ENCODE measurements at places on chromosomes 3 and 15. TPM values are rescaled to one million over a fixed set of nuclear protein-coding genes. Genes with fewer than 3 reads are reported as not detected.

GRCh38 chr3:33441225-33441976 is 1.2 kb upstream of the UBP1 start:
- H3K27ac ChIP-seq: peak overlapping the region; percentile 95
- H3K36me3 ChIP-seq: no peaks in the 10 kb centered on the region
- peaks cover 10% of the 10 kb centered on the region for H3K4me1 ChIP-seq
- H3K27me3 ChIP-seq: no peaks in the 10 kb centered on the region
- peak; percentile 54 for DNase-seq

DNA sequence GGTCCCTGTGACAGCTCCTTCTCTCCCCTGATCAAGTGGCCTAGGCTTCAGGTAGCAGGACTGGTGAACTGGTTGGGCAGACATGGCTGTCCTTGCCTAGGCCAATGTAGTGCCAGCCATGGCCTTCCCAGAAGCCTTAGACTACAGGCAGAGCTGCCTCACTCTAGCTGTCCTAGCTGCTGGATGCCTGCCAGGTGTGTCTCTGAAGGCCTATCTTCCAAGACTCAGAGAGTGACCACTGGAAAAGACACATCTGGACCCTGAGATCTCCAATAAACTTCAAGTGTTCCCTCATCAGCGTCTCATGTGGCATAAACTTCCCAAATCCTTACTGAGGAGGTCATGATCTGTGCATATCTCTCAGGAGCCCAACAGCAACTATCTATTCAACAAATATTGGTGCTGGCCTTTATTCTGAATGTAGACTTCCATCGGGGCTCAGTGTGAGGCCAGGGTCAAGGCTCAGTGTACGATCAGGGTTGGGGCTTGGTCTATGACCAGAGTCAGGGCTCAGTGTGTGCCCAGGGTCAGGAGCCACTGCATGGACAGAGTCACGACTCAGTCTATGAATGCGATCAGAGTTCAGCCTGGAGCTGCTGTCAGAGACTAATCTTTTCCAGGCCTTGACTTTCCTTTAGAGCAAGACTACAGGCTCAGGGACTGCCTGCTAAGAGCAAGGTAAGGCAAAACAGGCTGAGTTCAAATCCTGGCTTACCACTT is 36.5 kb upstream of the INSYN1 start:
- no peaks in the 10 kb centered on the region for H3K4me1 ChIP-seq
- no peak overlapping the region for H3K4me3 ChIP-seq
- no peaks in the 10 kb centered on the region for H3K27me3 ChIP-seq
- no peaks in the 10 kb centered on the region for H3K36me3 ChIP-seq
- DNase-seq: no peak

DNA sequence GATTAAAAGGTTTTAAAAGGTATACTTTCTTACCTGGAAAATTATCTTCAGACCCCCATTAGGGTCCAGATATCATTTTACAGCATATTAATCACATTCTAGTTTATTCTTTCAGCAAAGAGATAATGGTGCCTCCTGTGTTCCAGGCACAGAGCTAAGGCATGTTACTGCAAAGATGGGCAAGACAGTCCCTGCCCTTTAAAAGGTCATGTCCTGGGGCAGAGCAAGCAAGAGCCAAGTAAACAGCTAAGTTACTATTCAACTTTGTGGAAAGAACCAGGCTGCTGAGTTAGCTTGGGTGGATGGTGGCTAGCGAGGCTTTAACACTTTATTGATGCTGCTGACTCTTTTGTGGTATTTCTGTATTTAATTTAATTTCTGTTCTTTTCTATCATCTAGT is 75.0 kb downstream of the LRRC28 start:
- H3K36me3 ChIP-seq: no peaks in the 10 kb centered on the region
- DNase-seq: no peak
- H3K4me1 ChIP-seq: no peaks in the 10 kb centered on the region
- peak overlapping the region; percentile 4 for H3K27ac ChIP-seq

GRCh38 chr15:93253681-93254080 is 164.7 kb upstream of the RGMA start:
- H3K36me3 ChIP-seq: no peaks in the 10 kb centered on the region
- no peak for DNase-seq
- H3K27ac ChIP-seq: no peak overlapping the region

DNA sequence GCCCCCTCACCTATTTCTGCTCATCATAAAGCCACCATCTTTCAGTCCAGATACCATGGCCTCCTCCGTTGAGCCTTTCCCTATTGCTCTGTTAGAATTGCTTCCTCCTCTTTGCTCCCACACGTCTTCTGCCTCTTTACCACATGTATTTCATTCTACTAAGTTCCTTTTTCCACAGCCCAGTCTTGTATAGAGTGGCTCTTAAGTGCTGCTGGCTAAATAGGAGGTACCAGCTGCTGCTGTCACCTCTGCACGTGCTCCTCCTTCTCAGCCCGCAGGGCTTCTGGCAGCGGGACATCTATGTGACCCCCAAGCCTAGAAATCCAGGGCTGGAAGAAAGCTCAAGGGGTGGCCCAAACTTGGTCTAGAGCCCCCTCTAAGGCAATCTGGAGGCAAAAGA is 38.8 kb upstream of the PLXND1 start:
- no peak for DNase-seq
- no peaks in the 10 kb centered on the region for H3K4me1 ChIP-seq
- H3K36me3 ChIP-seq: no peaks in the 10 kb centered on the region
- no peak overlapping the region for H3K4me3 ChIP-seq

- no peak overlapping the region for H3K27ac ChIP-seq
- H3K36me3 ChIP-seq: no peaks in the 10 kb centered on the region
- no peak overlapping the region for H3K4me3 ChIP-seq
- H3K4me1 ChIP-seq: no peaks in the 10 kb centered on the region
Measured at GRCh38 chr3:162348912-162349311, 852.3 kb downstream of the OTOL1 start.

GRCh38 chr15:86236356-86237110 is 156.9 kb downstream of the AGBL1 start:
- no peaks in the 10 kb centered on the region for H3K36me3 ChIP-seq
- H3K4me3 ChIP-seq: no peak overlapping the region
- no peak overlapping the region for H3K27ac ChIP-seq
- DNase-seq: no peak
- H3K27me3 ChIP-seq: peaks cover 16% of the 10 kb centered on the region

DNA sequence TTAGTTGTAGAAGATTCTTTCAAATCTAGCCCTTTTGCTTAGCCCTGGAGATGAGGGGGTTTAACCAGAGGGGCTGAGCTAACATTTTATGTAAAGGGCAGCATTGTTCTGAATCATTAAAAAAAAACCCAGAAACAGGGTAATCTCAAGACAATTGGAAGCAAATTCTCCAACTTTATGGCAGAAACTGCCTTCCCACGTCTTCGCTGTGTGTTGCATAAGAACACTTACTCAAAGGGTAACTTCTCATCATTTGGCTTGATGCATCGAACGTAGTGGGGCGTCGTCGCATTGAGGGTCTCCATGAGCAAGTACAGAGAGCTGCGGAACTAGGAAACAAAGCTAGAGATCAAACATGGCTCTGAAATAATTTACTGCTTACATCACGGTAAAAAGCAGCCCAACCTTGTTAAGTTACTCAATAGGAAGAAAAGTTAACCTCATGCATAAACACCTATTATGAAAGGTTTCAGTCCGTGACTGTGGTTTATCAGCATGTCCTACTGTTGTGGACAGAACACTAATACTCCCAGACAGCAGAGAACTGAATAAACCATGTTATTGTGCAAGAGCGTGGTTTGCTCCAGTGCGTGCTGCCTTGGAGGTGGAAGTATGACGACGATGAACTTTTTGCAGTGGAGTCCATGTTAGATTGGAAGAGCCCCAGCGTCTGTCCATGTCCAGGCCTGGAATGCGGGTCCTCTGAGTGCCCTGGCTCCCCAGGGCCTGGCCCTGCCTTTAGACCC is 48.7 kb downstream of the MYO5C start:
- no peaks in the 10 kb centered on the region for H3K36me3 ChIP-seq
- H3K27me3 ChIP-seq: no peaks in the 10 kb centered on the region
- no peak overlapping the region for H3K4me3 ChIP-seq
- no peak overlapping the region for H3K27ac ChIP-seq
- no peaks in the 10 kb centered on the region for H3K4me1 ChIP-seq
- DNase-seq: no peak

DNA sequence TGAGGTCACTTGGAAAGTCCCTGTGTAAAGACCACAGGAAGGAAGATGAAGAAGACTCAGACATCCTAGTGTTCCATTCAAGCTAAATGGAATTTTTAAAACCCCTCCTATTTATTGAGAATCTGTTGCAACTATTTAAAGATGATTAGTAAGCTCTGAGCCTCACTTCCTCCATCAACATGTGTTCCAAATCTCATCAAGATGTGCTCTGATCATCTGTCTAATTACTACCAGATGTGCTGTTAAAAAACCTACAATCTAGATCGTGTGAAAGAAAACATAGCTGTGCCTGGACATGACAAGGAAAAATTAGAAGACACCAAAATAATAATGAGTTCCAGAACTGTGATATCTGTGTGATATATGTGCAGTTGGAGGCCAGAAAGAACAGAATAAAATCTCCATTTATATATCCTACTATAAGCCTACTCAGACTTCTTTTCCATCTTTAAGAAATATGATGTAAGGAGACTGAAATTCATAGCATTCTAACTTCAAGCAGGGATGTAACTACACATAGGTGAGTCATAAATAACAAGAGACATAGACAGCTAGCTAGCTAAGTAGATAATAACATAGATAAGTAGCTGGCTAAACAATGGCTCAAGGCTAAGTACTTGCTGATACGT is 7.8 kb downstream of the XPC start:
- no peaks in the 10 kb centered on the region for H3K4me1 ChIP-seq
- H3K27ac ChIP-seq: no peak overlapping the region

DNA sequence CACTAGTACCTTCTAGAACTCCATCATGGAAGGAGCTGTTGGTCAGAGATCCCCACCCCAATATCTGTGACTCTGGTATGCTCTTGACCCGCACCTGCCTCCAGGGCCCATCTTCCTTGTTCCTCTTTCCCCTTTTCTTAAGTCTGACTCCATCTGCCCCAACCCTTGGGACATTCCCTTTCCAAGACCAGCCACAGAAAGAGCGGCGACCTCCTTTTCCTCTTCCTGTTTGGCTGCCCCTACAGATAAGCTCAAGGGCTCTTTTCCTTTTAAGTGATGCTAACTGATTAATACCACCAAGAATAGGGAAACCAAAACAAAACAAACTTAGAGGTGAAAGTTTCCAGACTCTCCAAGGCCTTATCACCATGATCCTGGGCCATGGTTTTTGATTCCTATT is 21.9 kb upstream of the ATP8B4 start:
- no peak overlapping the region for H3K4me3 ChIP-seq
- no peaks in the 10 kb centered on the region for H3K4me1 ChIP-seq
- no peaks in the 10 kb centered on the region for H3K36me3 ChIP-seq
- no peak overlapping the region for H3K27ac ChIP-seq
- no peak for DNase-seq

DNA sequence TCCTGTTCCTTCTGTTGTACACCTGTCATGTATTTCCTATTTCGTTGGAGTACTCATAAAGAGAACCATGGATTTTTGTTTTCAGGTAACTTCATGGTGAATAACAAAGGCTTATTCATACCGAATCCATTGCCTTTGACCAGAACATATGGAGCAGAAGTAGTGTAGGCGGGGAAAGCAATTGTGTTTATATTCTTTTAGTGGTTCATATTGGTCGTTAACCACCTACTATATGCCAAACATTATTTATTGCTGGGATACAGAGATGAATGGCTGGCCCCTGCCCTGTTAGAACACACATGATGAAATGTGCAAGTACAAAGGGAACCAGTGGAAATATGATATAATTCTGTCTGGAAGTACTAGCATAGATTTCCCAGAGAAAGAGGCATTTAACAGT is 9.8 kb downstream of the RPUSD2 start:
- no peak overlapping the region for H3K4me3 ChIP-seq
- no peaks in the 10 kb centered on the region for H3K27me3 ChIP-seq
- no peaks in the 10 kb centered on the region for H3K36me3 ChIP-seq
- no peak for DNase-seq
- H3K4me1 ChIP-seq: no peaks in the 10 kb centered on the region
- H3K27ac ChIP-seq: no peak overlapping the region

DNA sequence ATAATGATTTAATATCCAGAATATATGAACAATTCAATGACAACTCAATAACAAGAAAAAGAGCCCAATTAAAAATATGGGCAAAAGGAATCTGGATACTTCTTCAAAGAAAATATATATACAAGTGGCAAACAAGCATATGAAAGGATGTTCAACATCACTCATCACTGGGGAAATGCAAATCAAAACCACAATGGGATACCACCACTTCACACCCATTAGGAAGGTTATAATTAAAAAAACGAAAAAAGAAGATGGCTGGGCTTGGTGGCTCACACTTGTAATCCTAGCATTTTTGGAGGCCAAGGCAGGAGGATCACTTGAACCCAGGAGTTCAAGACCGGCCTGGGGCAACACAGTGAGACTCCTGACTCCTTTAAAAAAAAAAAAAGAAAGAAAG is 4.1 kb downstream of the CCDC12 start:
- H3K4me3 ChIP-seq: no peak overlapping the region
- H3K4me1 ChIP-seq: peaks cover 8% of the 10 kb centered on the region
- H3K27me3 ChIP-seq: no peaks in the 10 kb centered on the region
- no peak for DNase-seq
- H3K27ac ChIP-seq: no peak overlapping the region
- no peaks in the 10 kb centered on the region for H3K36me3 ChIP-seq

DNA sequence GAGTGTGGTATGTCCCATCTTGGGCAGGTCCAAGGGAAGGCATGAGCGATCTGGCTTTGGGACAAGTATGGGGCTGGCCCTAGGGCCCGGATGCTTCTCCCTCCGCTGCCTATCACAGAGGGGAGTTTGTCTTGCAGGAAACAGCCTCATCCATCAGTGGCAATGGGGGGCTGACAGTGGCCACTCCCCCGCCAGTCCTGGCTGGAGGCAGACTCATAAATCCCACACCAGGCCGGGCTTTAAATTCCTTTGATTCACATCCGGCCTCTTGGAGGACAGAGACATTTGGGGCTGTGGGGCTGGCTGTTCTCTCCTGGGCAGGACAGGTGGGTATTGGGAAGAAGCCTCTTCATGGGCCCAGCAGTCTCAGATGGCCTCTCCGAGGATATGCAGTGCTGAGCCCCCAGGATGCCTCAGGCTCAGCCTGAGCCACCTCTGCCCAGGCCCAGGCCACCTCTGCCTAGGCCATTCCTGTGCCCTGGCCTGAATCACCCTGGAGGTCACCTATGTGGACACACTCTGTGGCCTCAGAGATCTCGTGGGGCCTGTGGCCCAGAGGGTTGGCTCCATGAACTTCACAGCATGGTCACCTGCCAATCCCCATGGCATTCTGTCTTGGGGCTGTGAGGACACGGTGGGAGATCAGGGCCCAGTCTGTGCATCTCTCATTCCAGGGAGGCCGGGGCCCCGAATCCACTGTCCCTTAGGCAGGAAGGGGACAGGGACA is 84.2 kb upstream of the GOLGA6L4 start:
- H3K36me3 ChIP-seq: no peaks in the 10 kb centered on the region
- DNase-seq: no peak
- H3K4me1 ChIP-seq: no peaks in the 10 kb centered on the region
- no peaks in the 10 kb centered on the region for H3K27me3 ChIP-seq

NCKIPSD gene
- 31.8 TPM for total RNA-seq

PLSCR2 gene
- total RNA-seq: 2.0 TPM

GOLGA6D gene
- not detected for total RNA-seq

LMCD1 gene
- total RNA-seq: 53.0 TPM

PGBD4 gene
- 0.64 TPM for total RNA-seq

KLHL40 gene
- not detected for total RNA-seq

ECE2 gene
- total RNA-seq: not detected

CEP63 gene
- 31.8 TPM for total RNA-seq

ZPLD1 gene
- 0.59 TPM for total RNA-seq

SELENOS gene
- total RNA-seq: 76.8 TPM

SMCO1 gene
- total RNA-seq: not detected

FMN1 gene
- total RNA-seq: 56.8 TPM

CCR1 gene
- 4.3 TPM for total RNA-seq

BUB1B gene
- total RNA-seq: 1.9 TPM

LAMB2 gene
- 540 TPM for total RNA-seq

All from breast epithelium (tissue), 4 donors.